ENCODE measurements at places on chromosomes 1 and 21.

GRCh38 chr1:206963740-206964139 is 6.5 kb downstream of the FCAMR start:
- DNase-seq, result no peak

- DNase-seq, result no peak
These were observed 23.9 kb upstream of the KIAA0040 start for GRCh38 chr1:175216444-175216843.

DNA sequence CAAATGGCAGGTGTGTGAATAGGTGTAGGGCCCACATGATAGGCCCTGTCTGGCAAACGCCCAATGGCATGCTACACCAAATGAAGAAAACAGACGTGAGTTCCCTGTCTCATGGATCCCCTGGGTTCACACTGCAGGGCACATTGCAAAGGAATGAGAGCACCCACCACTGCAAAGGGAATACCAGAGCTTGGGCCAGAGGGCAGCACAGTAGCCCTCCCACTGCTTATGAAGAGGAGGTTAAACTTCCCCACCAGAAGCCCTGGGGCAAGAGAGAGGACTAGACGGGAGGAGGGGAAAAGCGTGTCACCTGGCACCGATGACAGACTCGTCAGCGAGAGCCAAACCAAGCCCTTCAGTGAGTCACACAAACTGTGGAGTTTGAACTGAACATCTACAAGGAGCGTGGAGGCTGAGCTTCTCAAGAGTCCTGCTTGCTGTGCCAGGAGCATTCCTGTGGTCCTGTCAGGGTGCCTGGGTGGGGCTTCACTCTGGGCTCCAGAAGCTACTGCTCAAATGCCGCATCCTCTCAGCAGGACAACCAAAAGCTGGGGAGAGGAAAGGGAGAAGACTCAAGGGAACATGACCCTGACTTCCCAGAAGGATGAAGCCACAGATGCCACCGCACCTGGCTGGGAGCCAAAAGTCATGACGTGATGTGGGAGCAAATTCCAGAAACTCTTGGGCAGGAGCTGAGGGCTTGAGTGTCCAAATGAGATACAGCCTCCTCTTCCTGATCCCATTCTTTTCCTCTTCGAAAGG is 61.1 kb downstream of the TOMM20 start:
- peak; percentile 20 for DNase-seq

- DNase-seq, result no peak
These were observed 18.8 kb upstream of the GORAB start for GRCh38 chr1:170513138-170513537.

GRCh38 chr1:59750328-59751003 is 64.3 kb upstream of the HOOK1 start:
- no peak for DNase-seq

GRCh38 chr21:35328856-35329455 is 279.9 kb upstream of the RUNX1 start:
- no peak for DNase-seq
